ENCODE measurements at places on chromosomes 2 and 18.

DNA sequence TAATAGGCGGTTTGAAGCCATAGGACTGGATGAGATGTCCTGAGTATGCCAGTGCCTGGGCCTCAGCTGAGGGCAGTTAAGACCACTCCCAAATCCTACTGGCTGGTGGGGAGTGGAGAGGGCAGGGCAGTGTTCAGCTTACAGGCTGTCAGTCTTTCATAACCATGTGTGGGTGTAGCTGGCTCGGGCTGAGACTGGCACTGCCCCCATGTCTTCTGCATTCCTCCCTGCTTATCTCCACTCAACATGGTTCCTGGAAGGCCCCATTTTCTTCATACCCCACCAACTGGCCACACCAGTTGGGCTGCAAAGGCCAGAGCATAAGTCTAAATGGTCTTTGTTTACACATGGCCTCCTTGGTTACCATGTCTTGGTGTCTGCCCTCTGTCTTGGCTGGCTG, 17.2 kb upstream of the IL37 start:
- DNase-seq = no peak

DNA sequence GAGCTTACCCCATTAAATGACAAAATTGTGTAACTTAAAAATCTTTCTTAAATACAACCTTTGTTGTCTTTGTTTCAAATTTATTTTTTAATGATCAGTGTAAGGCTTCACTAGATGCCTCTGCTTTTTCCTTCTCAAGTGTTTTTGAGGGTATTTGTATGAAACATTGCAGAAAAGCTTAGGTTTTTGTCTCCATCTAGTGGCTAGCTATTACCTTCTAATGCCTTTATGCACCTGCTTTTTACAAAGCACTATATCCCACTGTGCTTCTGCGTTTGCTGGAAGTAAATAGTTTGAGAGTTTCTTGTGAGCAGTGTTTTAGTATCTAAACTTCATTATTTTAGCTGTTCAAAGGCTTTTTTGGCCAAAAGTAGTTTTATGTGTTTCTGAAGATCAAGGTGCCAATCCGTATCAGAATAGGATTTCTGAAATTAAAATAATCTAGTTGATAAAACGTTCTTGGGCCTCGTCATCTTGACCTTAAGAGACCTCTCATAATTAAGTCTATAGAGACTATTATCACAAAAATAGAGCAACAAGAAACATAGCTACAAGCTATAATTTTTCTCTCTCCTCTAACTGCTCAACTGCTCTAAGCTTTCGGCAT, 47.0 kb downstream of the IWS1 start:
- DNase-seq = peak; percentile 61

DNA sequence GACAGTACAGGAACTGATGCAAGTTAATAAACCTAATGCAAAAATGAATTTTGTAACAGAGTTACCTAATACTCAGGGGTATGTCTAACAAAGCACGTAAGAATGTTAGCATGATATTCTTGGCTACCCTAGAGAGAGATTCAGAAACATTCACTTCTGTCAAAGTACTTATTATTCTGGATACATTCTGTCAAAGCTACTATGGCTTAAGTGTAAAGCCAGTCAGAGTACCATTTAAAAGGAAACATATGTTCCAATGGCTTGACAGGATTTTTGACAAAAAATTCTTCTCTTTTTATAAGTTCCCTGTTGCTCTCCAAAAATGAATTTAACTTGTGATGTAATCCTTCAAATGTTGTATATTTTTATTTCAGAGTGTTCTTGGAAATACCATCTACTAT, 85.5 kb downstream of the PIGN start:
- peak; percentile 64 for DNase-seq

- no peak for DNase-seq
These were observed 21.6 kb downstream of the EFEMP1 start for GRCh38 chr2:55901941-55902340.

DNA sequence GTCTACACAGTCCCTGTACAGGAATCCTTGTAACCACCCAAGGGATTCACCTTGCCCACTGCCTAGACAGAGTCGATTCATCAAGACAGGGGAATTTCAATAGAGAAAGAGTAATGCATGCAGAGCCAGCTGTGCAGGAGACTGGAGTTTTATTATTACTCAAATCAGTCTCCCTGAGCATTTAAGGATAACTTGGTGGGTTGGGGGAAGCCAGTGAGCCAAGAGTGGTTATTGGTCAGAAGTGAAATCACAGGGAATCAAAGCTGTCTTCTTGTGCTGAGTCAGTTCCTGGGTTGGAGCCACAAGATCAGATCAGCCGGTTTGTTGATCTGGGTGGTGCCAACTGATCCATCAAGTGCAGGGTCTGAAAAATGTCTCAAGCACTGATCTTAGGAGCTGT, 17.8 kb upstream of the FAM98A start:
- DNase-seq = no peak

DNA sequence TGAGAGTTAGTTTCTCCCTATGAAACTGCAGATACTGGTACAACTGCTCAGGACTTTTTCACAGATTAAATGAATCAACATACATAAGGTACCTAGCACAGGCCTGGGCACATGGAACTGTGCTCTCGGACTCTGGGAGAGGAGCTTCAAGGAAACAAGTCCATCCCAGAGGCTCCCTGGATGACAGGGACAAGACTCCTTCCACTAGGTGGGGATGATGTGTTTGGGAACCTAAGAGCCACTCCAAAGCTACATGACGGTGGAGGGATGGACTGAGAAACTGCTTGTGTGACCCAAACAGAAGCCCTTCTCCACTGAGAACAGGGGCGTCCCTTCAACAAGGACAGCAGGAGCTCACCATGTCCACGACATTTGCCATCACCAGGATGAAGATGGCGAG, 37.1 kb downstream of the CENPO start:
- peak; percentile 35 for DNase-seq

DNA sequence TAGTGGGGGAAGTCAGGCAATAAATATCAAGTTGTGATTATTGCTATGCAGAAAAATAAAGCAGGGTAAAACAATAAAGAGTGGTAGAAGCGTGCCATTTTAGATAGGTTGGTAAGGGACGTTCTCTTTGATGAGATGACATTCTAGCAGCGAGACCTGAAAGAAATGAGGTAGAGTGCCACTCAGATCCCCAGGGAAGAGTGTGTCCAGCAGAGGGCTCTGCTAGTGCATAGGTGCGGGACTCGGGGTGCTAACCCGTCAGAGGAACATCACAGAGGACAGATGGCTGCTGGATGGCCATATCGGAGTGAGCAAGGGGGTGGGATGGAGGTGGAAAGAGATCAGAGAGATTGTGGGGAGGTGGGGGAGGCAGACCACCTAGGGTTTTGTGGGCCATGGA, 16.3 kb upstream of the GTF2A1L start:
- DNase-seq = peak; percentile 21

DNA sequence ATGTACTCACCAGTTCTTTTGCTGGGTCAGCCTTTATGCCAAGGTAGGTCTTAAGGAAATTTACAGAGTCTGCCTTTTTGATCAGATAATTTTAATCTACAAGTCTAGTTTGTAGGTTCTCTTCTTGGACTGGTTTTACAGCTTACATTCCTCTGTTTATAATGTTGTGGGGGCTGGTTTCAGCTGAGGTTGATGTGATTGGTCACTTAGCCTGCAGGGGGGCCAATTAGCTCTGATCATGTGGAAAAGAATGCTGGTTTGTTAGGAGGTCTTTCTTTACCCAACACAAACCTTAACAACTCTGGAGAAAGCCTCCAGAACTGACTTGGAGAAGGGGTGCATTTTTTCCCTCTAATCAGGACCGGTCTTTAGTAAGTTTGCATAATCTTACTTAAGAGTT, at the start of gene KCNJ13:
TSS of gene KCNJ13 (minus strand) at position 131 of the 400 bp plus-strand sequence. CDS start 5,203 bp downstream, outside the sequence.
- peak; percentile 26 for DNase-seq

DNA sequence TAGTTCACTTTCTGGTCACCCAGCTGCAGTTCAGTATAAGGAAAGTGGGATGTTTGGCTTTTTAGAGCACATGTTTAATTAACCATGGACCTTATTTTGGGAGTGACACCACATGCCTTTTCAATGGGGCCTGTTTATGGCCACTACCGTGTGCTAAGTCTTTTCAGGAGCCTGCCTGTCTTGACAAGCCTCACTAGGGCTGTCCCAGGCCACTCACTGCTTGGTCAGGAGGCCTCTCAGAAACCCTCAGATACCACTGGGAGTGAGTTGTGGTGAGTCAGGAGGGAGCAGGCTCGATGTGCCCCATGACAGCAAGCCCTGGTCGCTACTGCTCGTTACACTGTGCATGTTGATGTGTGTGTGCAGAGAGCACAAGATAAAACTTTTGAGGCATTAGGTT, 123.0 kb downstream of the MAP4K4 start:
- DNase-seq = peak; percentile 75

DNA sequence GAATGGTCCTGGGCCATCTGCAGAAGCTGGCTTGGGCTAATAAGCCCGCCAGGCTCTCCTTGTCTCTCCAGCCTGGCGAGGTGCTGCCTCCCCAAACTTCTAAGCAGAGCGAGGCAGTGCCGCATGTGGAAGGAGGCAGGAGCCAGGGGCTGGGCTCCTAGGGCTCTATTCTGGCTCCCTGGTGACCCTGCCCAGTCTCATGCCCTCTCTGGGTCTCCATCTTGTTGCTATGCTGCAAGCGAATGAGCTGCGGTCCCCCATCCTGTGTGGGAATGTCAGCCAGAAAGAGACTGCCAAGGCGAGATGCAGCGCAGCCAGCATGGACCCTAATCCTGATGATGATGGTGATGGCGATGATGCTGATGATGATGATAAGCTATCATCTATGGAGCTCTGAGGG, 48.7 kb downstream of the TNS1 start:
- DNase-seq = no peak

GRCh38 chr2:24262421-24262970, 87.6 kb downstream of the FAM228A start:
- peak; percentile 65 for DNase-seq

DNA sequence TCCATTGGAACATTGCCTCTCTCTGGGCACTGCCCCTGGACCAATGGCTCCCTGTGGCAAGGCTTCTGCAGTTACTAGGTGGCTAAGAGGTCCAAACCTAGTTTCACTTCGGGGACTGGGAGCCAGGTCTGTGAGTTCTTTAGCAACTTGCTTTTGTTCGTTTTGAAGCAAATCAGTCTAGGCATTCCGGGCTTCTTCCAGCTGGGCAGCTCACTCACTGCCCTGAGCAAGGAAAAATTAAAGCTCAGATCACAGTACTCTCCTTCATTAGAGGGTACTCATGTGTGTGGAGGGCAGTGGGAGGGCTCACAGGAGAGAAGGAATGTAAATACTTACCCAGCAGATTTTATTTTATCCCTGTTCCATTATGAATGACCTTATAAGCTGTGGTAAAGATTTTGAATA, 80.3 kb downstream of the SPP2 start:
- no peak for DNase-seq

GRCh38 chr18:3120356-3120755, 99.4 kb downstream of the MYOM1 start:
- DNase-seq = no peak

GRCh38 chr2:197251576-197251975, 59.0 kb downstream of the ANKRD44 start:
- peak; percentile 62 for DNase-seq

- DNase-seq = no peak
These were observed 329.9 kb downstream of the HRH4 start for GRCh38 chr18:24790347-24790746.

- no peak for DNase-seq
These were observed 241.4 kb upstream of the ACVR2A start for GRCh38 chr2:147603447-147603846.

- DNase-seq = peak; percentile 40
These were observed 67.7 kb upstream of the ARHGAP28 start for GRCh38 chr18:6661692-6662415.

DNA sequence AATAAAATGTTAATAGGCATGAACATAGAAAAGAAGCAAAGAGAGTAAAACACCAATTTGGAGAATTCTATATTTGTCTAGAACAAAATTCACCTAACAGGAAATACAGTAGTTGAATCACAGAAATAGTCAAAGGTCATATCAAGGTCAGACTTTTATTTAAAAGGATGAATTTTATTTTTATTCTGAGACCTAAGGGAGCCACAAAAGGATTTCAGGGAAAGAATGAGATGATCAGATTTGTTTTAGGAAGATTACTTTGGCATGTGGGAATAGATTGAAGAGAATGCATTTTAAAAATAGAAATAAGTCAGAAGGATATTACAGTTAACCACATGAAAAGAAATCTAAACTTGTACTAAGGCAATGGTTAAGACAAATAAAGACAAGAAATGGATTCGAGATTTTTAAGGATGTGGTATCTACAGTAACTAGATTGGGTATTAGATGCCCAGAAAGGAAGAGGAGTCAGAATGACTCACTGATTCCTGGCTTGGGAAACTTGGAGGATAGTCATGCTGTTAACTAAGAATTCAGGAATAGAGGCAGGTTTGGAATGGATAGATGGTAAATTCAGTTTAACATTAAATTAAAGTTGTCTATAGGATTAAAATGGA, 56.0 kb downstream of the METTL4 start:
- DNase-seq = peak; percentile 95

DNA sequence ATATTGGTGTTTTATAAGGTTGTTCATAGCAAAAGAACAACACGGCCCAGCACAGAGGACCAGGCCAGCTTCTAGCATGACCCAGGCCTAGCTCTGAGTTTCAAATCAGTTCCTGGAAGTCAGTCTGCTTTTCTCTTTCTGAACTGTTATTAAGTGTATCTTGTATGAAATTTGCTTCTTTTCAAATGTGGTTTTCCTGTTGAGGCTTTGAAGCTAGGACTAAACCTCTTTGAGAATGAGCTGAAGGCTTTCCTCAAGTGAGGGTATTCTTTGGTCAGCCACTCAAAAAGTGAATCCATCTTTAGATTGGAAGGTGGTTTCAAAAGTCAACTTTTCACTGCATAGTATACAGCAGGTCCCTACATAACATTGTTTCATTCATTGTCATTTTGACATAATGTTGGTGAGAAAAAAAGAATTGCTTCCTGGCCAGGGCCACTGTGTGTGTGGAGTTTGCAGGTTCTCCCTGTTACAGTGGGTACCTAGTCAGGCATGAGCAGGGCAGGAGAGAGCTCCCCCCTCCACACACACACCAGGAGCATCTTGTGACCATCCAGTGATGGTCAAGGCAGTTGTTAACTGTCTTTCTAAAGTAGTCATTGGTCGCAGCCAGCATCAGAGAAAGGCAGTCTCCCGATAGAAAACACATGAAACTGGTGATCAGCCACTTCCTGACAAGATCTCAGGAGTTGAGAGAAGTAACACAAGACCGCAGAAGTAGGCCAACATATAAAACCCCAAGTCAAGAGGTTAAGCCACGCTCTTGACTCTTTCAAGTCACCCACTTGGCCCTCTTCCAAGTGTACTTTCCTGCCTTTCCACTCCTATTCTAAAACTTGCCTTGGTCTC, 6.7 kb upstream of the ACAA2 start:
- no peak for DNase-seq

- DNase-seq = no peak
These were observed 11.6 kb upstream of the NCK2 start for GRCh38 chr2:105732955-105733607.

DNA sequence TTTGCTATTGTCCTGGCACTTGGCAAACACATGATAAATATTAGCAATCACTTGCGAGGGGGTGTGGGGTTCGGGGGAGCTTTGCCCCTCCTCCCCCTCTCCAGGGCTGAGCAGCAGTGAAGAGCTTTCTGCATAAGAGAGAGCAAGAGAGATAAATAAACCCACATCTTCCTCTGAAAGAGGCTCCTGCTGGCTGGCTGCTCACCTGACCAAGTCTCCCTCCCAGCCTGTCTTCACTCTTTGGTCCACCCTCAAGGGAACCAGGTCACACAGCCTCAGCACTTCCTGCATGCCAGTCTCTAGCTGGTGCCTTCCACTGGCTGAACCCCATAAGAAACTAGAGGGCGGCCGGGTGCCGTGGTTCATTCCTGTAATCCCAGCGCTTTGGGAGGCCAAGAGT, 18.5 kb upstream of the YWHAQ start:
- no peak for DNase-seq

- no peak for DNase-seq
These were observed 14.3 kb downstream of the KCNG2 start for GRCh38 chr18:79812052-79812451.

All from fibroblast of skin of right biceps (primary cell).